SK-N-MC (cell line): ENCODE measurements at places on chromosomes 1 and 21.

DNA sequence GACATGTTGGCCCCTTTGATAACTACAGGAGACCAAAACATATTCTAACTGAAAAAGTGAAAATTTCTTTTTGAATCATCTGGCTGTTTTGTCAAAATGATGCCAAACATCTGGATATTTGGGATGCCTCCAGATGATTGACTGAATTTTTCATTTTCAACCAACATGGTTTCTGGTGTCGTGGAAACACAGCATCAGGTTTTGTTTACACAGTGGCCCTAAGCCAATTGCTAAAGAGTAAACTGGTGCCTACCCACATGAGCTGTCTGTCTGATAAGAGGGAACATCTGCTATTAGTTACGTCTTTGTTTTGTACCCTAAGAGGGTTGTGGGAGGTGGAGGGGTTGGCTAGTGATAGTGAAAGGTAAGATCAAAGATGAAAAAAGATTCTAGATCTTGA lies 204.8 kb downstream of the KCNK2 start:
- no peak for DNase-seq

DNA sequence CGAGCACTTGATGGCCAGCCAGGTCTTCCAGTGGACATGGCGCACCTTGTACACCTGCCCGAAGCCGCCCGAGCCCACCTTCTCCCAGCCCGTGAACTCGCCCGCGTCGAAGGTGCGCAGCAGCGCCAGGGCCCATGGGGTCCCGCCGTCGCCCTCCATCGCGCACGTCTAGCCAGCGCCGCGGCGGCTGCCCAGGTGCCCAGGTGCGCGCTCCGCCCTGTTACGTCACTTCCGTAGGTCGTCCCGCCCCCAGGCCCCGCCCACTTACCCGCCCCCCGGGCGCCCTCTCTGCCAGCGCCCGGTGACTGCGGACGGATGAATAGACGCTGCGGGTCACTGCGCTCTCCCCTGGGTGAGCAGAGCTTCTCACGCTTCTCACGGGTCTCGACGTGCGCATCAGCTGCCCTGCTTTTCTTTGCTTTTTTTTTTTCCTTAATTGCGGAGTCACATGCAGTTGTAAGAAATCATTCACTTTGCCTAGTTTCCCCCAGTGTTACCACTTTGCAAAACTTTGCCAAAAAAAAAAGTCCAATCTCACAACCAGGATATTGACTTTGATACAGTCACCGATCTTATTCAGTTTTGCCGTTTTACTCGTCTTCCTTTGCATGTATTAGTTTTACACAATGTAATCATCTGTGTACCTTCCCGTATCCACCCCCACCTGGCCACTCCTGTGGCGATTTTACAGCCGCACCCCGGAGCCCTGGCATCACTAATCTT lies at the start of gene RIPK4:
TSS of gene RIPK4 (minus strand) at position 170 of the 723 bp plus-strand sequence. CDS start at position 159, 11 bp downstream.
- no peak for DNase-seq

GRCh38 chr1:6033986-6034749 lies 11.5 kb upstream of the KCNAB2 start:
- no peak for DNase-seq

GRCh38 chr1:236179634-236180033 lies 37.3 kb downstream of the GPR137B start:
- DNase-seq, result no peak

GRCh38 chr1:202009326-202010179 lies 834 bp upstream of the ELF3 start:
- no peak for DNase-seq

DNA sequence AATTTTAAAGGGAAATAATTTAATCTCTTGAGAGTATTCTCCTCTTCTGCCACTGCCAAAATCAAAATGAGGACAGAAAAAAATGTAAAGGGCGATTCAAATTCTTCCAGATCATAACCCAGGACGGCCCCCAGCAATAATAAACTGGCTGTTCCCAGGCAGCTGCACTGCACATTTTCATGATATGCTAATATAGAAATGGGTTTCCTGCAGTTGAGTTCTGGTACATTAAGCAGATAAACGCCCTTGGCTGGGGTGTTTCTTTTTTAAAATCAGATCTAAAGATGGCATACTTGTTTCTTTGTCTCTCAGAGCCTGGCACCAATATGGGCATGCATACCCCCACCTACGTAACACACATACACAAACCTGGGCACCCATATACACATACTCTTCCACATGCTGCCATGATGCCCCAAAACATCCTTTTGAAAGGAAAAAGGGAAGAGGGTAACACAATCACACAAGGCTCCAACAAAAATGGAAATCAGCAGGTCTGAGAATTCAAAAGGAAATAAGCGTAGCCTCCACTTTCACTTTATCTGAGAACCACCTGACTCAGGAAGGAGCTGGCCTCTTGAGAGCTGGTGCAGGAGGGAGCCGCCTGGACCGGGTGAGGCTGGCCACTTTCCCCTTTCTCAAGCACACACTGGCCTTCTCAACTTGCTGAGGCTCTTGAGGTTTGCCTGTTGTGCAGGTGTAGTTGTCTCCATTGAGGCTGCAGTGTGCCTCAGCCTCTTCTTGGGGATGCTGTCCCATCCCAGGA lies 653.4 kb downstream of the KIF26B start:
- DNase-seq, result no peak

- peak; percentile 42 for DNase-seq
Observed at GRCh38 chr1:209650454-209650853, 1.8 kb downstream of the LAMB3 start.

DNA sequence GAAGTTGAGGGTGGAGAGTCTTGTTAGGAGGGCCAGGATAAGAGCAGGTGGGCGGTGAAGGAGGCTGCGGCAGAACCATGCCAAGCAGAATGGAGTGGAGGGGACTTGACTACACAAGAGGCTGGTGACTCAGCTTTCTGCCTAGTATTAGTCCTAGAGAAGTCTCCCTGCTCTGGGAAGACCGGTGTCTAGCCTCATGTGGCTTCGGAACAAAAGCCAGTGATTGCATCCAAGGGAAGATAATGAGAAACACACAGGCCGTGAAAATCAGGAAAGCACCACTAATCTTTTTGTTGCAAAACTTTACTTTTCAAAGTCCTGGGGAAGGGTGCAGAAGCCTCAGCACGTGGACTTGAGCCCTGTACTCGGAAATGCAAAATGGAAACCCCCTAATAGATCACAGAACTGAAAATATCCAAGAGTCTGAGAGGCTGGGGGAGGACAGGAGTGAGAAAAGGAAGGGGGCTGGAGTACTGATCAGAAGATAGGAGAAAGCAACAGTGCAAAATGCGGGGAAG lies 31.4 kb downstream of the DDR2 start:
- DNase-seq, result peak; percentile 82

GRCh38 chr1:84585803-84586202 lies 11.6 kb upstream of the CTBS start:
- DNase-seq, result no peak

GRCh38 chr1:24374891-24375786 lies 38.4 kb downstream of the STPG1 start:
- DNase-seq, result no peak

DNA sequence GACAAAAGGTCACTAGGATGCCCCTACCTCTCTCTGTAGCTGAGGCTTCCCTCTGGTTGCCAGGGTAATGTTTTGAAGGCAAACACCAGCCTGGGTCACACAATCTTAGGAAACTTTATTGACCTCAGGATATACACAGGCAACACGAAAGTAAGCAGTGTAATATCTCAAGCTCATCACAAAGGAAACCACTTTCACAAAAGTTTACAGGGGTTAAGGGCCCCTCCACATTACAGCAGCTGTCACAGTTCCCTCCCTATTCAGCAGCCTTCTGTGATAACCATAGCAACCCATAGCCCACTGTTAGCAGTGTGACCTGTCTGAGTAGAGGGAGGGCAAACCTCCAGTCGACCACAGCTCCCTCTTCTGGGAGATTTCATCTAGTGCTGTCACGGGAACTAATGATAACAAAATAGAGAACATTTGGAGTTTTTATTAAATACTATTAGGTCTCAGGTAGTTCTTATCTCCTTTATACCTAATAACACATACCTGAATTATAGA lies 149.8 kb downstream of the PTPRC start:
- no peak for DNase-seq

DNA sequence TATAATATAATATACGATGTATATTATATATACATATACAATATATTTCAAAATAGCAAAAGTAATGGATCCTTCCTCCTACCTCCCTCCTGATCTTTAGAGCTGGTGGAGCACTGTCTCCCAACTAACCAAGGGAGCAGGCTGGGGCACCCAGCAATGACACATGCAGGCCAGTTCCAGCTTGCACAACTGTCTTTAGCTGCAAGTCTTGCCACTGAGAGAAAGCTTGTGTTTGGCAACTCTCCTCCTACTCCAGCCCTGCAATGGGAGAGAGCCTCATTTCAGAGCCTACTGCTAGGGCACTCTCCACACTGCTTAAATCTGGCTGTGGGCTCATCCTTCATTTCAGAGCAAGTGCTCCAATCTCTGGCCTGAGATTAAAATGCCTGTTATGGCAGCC lies 469.8 kb upstream of the OLFM3 start:
- no peak for DNase-seq

- DNase-seq, result no peak
Observed at GRCh38 chr1:178345238-178345637, 151.5 kb downstream of the CLEC20A start.

DNA sequence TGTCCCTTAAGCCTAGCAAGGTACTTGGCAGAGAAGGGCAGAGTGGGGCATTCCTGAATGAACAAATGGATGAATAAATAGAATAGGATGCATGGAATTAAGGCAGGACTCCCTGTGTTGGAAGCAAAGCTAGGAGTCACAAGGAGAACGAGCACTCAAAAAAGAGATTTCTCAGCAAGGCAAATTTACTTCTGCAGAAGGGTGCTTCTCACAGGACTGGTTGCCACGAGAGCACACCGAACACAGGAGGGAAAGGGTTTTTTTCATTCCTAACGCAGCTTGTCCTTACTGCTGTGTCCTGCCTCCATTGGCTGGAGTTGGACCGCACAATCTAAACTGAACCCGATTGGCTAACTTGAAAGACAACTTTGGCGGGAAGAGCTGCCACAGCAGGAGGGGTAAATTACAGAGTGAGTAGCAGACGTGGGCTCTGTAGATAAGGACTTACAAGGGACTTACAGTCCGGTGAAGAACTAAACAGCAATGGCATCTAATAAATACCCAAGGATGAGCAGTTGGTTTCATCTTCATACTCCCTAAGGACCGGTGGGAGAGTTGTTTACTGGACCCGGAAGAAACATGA lies 52.4 kb downstream of the KIF26B start:
- no peak for DNase-seq

DNA sequence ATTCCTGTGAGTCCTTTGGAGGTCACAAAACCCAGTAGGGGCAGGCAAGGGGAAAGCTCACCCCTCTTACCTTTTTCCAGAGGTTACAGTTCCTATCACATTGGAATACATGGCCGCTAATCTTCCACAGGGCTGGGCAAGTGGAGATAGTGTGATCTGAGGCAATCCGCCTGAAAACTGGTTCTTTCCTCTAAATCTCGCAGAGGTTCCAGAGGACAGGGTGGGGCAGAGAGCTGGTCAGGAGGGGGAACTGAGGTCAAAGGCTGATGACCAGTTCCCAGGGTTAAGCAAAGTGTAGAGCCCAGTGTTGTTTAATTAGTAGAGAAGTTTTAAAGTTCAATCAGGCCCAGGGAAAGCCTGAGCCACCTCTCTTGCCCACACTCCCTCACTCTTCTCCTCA lies at the start of gene SERPINC1:
TSS of gene SERPINC1 (minus strand) at position 179 of the 400 bp plus-strand sequence. CDS start at position 111, 68 bp downstream.
- DNase-seq, result no peak

GRCh38 chr1:215865060-215865459 lies 298.0 kb downstream of the KCTD3 start:
- no peak for DNase-seq

DNA sequence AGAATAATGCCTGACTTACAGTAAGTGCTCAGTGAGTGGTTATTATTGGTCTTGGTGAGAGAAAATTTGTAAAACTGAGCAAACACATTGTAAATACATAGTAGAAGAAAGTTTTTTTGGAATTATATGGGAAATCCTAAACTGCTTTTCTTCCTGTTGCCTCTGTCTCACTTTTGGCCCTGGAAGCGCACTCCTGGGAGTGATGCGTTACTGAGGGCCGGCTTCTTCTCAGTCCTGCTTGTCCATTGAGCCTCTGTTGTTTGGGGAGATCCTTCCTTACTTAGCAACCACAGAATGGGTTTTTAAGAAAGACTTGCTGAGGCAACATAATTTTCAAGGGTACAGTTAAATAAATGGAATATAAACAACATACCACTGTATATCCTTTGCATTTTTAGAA lies 166.0 kb downstream of the EDEM3 start:
- no peak for DNase-seq

- DNase-seq, result no peak
Observed at GRCh38 chr1:151976015-151976343, 17.7 kb downstream of the S100A10 start.

DNA sequence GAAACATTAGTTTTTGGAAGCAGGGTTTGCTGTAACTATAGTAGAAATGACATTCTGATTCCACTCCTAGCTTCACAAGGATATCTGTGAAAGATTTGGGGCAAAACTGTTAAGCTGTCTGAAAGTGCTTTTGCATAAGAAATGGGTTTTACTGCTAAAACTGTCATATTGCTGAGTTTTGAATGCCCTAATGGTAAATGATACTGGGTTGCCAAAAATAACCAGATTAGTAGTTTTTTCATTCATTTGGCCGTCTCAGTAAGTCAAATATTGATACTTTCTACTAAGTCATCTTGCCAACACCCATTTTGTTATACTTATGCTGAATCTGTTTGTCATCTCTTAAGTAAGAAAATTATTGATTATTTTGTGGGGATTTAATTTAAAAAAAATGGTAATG lies 399 bp upstream of the PTPRC start:
- DNase-seq, result no peak

DNA sequence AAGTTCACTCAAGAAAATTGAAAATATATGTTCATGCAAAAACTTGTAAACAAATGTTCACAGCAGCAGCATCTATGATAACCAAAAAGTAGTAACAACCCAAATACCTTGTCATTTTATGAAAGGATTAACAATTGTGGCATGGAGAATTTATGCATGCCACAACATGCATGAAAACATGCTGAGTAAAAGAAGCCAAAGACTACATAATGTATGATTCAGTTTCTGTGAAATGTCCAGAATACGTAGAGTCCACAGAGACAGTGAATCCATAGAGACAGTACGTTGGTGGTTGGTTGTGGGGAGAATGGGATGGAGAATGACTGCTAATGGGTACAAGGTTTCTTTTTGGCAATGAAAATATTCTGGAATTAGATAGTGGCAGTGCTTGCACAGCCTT lies 148.7 kb downstream of the MAST2 start:
- no peak for DNase-seq

DNA sequence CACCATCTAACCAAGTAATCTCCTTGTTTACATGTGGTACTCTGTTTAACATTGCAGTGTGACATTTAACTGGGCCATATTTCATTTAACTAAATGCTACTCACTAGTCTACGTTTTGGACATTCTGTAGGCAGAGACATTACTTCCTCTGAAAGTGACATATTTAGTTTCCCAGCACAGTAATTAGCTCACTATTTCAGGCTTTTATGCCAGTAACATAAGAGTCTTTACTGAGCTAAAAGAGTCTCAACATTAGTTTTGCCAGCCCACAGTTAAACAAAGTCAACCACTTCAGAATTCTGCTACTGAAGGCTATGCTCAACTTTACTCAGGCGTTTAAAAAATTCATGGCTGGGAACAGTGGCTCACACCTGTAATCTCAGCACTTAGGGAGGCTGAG lies 2.6 kb upstream of the TNFRSF9 start:
- DNase-seq, result no peak
